ENCODE measurements at places on chromosomes 12 and 14. TPM values are rescaled to one million over a fixed set of nuclear protein-coding genes. Genes with fewer than 3 reads are reported as not detected.

GRCh38 chr14:56292970-56293369 is 174.8 kb downstream of the PELI2 start:
- no peak for DNase-seq

DNA sequence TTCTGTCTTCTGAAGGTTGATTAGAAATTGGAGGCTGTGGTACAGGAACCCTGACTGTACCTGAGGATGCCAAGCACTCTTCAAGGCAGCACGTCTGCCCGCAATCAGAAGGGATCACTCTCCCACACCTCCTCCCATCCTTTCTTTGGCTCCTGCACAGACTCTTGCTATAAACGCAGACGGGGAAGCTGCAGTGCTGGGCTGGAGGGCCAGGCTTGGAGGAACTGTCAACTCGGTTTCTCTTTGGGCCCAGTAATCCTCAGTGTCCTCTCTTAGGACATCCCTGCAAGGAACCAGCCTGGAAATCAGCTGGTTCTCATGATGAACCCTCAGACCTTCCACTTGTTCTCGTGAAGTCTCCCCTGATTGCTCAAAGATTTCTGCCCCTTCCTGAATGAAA is 201.4 kb downstream of the ADGRD1 start:
- DNase-seq, result no peak

CATSPERB gene
- 0.11 TPM for total RNA-seq

GRCh38 chr14:88960496-88960895 is 136.0 kb downstream of the TTC8 start:
- DNase-seq, result no peak

KRT77 gene
- total RNA-seq, result not detected
